ENCODE measurements at places on chromosomes 1 and 21.

GRCh38 chr1:9207086-9207485, 27.5 kb upstream of the H6PD start:
- DNase-seq: no peak

DNA sequence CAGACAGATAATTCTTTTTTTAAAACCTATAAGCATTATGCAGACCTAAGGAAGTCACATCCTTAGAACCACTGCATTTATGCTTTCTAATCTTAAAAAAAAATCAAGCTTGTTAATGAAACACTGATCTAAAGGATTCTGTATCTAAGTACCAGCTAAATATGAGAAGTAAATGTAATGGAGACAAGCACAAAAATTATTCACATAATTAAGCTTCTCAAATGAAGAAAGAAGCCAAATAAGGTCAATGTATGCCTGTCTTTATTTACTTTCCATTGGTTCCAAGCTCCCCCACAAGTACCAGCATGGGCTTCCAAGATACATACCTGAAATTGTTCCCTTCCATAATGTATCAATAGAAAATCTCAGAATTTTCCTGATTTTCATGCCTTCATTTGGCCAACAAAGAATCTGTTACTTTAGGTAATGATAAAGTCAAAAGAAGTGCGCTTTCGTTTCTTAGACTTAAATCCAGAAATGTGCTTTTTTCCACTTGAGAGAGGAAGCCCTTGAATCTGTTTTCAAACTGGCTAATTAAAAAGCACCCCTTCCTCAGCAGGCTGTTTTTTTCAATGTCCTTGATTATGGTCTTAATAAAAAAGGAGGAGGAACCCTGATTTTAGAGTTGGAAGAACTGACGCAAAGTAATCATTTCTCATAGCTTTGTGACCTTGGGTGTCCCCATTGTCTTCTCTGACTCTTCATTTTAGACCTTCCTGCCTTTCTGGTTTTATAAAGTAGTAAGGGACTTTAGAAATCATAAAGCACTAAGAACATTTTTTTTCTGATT, 3.8 kb downstream of the RGS2 start:
- no peak for DNase-seq

GRCh38 chr1:185512442-185512841, 195.4 kb upstream of the IVNS1ABP start:
- no peak for DNase-seq

DNA sequence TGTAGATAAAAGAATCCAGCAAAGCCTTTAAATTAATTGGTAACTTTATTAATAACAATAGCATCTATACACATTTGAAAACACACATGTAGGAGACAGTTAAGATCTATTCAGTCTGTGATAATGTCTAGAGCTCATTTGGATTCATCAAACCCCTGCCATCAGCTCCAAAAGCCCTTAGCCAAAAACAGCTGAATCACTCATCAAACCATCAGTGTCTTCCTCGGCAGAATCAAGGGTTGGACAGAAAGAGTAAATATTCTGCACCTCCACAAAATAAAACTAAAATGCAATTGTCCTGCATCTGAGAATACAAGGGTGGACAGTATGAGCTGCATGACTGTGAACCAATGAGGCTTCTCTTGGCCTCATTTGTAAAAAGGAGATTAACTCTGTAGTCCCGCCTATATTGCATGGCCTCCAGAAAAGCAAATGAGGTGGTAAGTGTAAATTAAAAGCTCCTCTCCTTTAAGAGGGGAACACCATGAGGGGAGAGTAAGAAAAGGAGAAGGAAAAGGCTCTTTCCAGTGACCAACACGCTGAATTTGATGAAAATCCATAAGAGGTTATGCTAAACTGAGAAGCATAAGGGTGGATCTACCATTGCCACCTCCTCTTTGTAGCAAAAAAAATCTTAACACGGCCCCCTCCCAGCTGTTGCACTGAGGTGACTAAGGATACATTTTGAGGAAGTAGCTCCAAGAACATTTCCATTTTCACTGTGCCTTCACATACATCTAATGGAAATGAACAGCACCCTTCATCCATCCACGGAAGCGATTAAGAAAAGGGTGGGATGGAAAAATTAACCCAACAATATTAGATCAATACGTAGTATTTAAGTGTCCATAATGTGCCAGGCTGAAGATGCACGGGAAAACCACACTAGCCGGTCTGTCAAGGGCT, 14.7 kb upstream of the BOLA1 start:
- DNase-seq: no peak

DNA sequence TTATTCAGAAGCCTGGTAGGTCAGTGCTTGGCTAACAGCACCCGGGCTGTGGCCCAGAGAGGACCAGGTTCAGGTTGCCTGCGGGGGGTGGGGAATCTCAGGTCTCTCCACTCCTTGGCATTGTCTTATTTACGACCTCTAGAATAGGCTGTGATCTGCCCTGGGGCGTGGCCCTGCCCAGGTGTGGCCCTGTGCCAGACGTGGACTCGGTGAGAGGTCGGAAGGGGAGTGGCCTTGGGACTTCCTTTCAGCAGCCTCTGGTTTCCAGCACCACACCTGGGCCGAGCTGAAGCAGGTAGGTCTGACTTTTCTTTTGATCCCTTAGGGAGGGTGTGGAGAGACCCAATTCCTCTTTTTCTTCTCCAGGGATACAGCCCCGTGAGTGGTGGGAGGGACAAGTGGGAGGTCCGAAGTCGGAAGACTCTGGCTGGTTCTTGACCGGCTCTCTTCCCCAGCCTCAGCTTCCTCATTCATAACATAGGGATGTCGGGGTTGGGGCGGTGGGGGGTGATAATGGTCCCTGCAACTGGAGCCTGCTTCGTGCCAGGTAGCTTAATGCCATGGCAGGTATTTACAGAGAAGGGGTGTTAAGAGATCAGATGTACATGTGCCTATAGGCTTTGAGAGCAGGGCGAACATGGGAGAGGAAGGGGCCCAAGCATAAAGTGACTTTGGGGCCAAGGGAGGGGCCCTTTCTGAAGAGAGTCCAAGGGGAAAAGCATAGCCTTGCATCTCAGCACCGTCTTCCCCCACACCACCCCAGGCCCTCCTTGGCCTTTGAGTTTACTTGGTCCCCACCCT, 16.5 kb downstream of the ACOT11 start:
- DNase-seq: no peak

- DNase-seq: no peak
Observed at GRCh38 chr1:10271869-10272268, 61.5 kb downstream of the KIF1B start.

- no peak for DNase-seq
Observed at GRCh38 chr1:22711591-22712501, 1.2 kb downstream of the EPHB2 start.

DNA sequence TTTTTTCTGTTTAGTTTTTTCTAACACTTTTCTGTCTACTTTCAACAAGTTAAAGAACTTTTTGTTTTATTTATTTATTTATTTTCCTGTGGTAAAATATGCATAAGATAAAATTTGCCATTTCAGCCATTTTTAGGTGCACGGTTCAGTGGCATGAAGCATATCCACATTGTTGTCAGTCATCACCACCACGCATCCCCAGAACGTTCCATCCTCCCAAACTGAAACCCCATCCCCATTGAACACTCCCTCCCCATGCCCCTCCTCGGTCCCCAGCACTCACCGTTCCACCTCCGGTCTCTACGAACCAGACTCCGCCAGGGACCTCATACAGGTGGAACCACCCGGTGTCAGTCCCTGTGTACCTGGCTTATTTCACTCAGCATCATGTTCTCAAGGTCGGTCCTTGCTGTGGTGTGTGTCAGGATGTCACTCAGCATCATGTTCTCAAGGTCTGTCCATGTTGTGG, 118.1 kb downstream of the SIK1 start:
- no peak for DNase-seq

DNA sequence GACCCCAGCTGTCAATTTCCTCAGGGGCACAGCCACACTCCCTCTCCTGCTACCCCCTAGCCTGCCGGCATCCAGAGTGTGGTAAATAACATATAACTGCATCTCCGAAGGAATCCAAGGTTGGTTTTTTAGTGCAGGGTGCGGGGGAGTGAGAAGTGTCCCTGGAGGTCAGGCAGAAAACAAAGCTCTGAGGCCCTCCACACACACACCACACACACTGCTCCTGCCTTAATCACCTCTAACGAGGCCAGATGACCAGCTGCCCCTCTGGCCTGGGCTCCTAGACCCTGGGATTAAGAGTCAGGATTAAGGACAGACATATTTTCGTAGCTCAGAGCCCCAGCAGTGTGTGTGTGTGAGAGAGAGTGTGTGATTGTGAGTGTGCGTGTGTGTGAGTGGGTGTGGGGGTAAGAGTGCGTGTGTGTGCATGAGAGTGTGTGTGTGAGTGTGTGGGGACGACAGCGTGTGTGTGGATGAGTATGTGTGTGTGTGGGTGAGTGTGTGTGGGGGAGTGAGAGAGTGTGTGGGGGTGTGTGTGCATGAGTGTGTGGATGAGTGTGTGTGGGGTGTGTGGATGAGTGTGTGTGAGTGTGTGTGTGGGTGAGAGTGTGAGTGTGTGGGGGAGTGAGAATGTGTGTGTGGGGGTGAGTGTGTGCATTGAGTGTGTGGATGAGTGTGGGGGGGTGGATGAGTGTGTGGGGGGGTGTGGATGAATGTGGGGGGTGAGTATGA, 14.6 kb downstream of the SDC3 start:
- DNase-seq: no peak

DNA sequence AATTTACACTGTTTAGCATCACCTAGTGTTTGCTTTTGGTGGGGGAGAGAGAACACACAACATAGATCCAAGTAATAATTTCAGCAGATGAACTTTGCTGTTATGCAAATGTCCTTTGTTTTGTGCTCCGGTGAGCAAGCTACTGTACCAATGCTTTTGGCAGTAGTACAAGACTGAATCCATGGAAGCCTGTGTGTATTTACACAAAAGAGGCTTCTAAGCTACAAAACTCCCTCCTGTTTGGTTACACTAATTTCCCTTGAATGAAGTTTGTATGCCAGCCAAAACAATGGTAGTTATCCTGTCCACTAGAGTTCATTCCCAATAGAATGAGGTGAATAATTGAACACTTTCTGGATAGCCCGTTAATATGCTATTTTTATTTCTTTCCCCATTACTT, 320.5 kb downstream of the KCTD3 start:
- DNase-seq: no peak

GRCh38 chr1:204141131-204141530, 10.7 kb downstream of the ETNK2 start:
- DNase-seq: no peak

- DNase-seq: no peak
Observed at GRCh38 chr1:170630977-170631376, 33.0 kb upstream of the PRRX1 start.

DNA sequence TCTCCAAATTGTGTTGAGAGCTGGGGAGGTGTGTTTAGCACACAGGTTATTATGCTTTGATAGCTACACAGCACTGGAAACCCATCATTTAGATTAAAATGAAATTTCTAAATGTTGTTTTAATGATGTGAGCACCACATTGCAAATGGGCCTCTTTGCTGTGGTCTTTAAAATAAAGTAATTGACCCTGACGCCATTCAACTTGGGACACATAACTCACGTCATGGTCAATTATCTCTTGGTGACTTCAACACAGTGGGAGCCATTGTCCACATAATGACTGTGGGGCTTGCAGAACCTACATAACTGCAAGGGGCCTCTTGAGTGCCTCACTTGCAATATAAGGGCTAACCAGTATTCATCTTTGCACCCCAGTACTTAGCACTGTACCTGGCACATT, 280.4 kb downstream of the HLX start:
- DNase-seq: no peak

- DNase-seq: no peak
Observed at GRCh38 chr1:226047495-226047894, 15.0 kb upstream of the H3-3A start.

DNA sequence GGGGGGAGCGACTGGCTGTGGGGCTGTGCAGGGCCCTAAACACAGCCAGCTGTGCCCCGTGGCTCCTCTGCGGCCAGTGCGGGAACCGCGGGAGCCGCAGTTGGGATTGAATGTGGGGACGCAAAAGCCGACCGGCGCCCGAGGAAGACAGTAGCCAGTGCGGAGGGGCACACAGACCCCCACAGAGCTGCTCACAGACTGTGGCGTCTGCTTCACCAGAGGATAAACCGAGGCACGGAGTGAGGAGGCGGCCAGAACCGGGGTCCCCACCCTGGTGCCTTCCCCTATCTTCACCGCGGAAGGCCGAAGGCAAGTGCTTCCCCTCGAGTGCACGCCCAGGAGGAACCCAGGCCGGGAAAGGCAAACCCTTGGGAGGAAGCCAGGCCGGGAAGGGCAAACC, 8.7 kb upstream of the TMEM52 start:
- DNase-seq: no peak

DNA sequence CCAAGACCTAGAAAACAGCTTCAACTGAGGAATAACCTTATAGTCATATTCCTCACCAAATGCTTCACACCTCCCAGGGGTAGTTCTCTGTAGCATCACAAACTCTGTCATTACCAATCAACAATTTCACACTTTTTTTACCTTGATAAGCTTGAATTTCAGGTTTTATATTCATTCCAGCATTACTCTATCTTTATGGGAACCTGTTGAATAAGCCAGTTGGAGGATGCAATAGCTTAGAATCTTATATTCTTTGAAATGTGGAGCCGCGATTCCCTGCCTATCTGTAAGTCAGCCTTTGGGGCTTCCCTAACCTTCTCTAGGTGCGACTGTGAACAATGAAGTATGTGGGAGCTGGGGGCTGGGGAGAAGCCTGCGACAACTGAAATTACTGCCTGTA, 145.4 kb downstream of the GREM2 start:
- no peak for DNase-seq

- no peak for DNase-seq
Observed at GRCh38 chr1:107871259-107871658, 93.7 kb downstream of the VAV3 start.

GRCh38 chr21:38277501-38278131, 20.8 kb downstream of the KCNJ15 start:
- DNase-seq: peak; percentile 99

DNA sequence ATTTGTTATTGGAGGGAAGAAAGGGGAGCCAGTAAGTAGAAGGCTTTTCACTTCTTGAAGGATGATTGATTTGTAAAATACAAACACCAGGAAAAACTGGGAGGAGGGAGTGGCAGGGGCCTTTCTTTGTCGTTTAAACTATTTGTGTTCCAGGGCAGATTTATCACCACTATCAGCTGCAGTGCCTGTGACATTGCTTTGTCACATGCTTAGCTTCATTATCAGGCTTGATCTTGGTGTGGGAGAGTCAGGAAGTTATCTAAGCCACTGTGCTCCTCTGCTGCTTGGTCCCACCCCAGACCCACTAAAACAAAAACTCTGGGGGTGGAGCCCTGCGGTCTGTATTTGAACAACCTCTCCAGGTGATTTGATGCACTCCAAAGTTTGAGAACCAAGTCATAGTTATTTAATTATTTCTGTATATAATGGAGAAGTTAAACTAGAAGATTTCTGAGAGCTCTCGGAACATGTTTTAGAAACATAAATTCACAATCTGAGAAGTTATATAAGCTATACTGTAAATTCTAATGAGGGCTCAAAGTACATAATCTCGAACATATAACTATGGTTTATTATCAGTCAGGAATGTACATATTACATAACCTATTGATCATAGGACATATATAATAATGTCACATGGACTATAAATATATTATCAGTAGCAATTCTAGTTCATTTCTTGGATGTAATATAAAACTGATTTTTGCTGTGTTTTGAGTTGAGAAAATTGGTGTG, 87.9 kb downstream of the CDC14A start:
- DNase-seq: no peak

Measured in kidney glomerular epithelial cell (primary cell).